Effector memory CD8-positive, alpha-beta T cell (primary cell): ENCODE measurements at places on chromosomes 11 and 22.

GRCh38 chr11:111299101-111300026 lies 1.0 kb downstream of the POU2AF3 start:
- no peak for DNase-seq

DNA sequence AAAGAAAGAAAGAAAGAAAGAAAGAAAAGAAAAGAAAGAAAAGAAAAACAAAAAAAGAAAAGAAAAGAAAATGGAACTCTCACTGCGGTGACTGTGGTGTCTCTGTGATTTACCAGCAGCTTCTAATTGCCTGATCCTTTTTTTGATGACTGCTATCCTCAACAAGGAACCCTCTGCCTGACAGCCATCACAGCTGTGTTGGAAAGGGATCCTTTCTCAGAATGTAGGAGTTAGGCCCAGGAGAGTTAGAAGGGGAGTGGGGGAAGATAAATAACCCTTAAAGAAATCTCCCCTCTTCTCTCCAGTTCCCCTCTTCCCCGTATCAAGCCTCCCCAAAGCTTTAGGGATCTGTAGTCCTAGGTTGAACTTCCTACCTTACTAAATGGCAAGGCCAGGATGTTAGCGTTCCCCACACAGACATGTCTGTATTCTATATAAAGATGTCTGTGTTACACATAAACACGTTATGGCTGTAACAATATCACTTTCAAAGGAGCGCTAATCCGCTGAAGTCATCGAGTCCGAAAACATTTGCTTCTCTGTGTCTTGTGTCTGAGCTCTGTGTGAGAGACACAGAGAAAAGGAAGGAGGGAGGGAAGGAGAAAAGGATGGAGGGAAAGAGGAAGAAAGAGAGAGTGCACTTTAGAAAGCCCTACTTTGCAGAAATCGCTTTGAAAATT lies 26.8 kb upstream of the WT1 start:
- DNase-seq, result no peak

- peak; percentile 77 for DNase-seq
These were observed 14.1 kb upstream of the MDK start for GRCh38 chr11:46367244-46367915.

- no peak for DNase-seq
These were observed 12.6 kb upstream of the SPON1 start for GRCh38 chr11:13949876-13950275.

GRCh38 chr22:41682033-41682807 lies 6.4 kb downstream of the SNU13 start:
- peak; percentile 86 for DNase-seq
